AG08396 (cell line): ENCODE measurements at places on chromosomes 7 and 10.

DNA sequence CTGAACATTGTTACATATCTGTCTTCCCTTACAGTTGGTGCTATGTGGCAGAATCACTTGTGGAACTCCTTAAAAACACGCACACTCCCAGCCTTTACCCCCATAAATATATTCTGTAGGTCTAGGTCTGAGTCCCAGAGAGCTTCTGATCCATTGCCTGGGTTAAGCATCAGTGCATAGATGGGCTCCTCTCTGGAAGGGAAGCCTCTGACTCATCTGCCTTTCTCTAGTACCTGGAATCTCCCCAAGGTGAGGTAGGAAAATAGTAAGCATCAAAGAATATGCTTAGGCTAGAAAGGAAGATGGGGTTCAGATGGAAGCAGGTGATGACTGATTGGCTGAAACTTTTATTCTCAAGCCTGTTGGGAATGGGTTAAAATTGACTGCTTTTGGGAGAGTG is 26.1 kb downstream of the PROSER2 start:
- no peak for DNase-seq

DNA sequence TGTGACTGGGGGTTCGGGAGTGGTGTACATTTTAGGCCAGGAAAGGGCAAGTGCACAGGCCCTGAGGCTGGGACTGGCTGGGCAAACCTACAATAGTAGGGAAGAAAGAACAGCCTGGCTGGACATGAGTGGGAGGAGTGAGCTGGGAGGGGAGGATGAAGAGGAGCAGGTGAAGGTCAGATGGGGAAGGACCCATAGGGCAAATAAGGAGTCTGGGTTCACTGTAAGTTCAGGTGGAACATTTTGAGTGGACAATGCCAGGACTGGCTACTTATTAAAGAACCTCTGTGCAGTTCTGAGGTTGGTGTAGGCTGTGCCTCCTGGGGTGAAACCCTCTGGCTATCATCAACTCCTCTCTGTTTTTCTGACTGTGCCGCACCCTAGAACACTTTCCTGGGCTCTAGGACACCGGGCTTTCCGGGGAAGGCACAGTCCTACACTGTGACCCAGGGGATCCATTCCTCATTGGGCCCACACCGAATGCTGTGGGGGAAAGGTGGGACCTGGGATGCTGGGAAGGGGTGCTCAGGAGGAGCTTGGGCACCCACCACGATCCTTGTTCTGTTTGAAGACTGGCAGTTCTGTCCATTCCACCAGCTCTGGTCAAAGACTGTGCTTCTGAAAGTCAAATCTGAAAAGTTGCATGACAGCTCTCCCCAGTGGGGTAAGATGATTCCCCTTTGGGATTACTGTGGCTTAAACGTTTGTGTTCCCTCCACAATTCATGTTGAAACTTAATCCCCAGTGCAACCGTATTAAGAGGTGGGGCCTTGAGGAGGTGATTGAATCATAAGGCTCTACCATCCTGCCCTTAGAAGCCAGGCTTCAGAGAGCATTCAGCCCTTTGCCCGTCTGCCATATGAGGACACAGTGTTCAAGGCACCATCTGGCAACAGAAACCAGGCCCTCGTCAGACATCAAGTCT is 4.0 kb upstream of the MMP21 start:
- no peak for DNase-seq

DNA sequence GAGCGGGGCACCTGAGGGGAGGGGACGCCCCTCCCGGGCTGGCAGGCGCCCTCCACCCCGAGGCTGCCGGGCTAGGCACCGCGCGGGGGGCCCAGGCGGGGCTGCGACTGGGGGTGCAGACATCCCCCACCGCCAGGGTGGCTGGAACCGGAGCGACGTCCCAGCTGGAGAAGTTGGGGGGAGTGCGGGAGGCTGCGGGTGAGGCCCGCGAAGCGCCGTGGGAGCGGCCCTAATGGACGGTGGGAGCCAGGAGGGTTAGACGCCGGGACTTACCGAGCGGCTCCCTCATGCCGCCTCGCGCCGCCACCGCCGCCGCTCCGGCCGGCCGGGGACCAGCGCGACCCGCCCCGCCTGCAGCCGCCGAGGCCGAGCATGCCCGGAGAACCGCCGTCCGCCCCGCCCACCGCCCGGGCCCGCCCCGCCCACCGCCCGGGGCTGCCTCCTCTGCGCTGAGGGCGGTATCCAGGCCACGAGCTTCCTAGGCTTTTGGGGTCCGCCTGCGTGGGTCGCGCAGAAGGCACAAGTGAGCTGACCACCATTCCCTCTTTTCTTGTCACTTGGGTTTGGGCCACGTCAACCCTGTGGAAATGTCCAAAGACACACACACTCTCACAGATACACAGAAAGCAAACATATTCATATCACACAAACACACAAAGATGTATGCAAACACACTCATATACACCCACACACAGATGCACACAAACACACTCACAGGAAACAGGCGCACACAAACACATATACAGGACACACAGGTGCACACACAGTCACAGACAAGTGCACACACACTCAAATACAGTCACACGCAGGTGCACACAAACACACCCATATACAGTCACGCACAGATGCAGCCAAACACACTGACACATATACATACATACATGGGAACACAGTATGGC is at the start of gene JCAD:
Gene JCAD (minus strand): TSS at position 378 of the 899 bp plus-strand sequence. CDS start 11,774 bp downstream, outside the sequence.
- peak; percentile 86 for DNase-seq

- peak; percentile 70 for DNase-seq
These were observed 7.3 kb downstream of the FGFBP3 start for GRCh38 chr10:91901784-91902677.

DNA sequence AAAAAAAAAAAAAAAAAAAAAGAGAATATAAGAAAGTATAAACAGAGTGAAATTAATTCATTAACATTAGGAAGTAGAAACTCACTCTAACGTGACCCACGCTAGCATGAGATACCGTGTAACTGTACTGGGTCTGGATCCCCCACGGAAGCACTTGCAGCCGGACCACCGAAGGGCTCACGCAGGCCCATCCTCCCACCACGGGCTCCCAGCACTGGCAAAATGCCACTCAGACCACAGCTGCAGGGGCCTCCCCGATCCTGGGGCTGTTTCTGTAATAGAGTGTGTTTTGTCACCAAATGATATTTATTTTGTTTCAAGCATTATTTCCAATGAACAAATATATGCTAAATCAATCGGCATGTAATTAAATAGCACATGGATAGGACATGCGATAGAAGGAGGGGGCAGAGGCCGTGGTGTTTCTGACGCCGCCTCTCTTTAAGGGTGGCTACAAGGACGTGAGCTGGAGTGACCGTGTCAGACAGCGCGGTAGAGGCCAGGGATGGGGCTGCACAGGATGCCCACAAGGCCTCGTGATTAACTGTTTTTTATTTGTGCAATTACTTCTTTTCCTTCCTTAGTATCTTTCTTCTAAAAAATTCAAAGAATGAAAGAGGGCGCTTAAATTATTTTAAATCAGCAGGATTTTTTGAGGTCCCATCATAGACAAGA is 568.5 kb downstream of the PTPRN2 start:
- DNase-seq: no peak
